NCI-H345 (cell line): ENCODE measurements at places on chromosomes 16 and 17.

GRCh38 chr16:86300746-86301481 lies 209.4 kb upstream of the FOXF1 start:
- DNase-seq = no peak

- no peak for DNase-seq
Observed at GRCh38 chr16:5379954-5380353, 282.4 kb upstream of the EEF2KMT start.

DNA sequence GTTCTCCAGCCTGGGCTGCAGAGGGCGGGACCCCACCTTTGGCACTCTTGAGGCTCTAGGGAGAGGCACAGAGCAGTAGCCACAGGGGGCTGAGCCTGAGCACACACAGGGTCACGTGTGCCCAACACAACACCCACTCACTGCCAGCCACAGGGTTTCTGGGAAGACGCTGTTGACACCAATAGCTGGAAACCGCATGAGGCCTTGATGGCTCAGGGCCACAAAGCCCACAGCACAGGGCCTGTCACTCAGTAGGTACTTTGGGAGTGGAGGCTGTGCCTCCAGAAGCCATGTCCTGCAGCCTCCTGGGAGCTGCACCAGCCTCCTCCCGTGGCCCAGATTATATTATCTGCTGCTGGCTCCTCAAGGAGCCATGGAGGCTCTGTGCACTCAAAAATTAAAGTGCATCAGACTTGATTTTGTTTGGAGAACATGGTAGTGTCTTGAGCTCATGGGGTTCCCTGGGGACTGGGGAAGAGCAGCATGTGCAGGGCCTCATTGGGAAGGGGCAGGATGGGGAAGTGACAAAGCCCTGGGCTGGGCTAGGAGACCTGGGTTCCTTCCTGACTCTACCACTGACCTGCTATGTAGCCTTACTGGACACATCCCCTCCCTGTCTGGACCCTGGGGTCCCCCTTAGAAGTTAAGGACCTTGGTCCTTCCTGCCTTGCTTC lies 12.5 kb upstream of the SREBF1 start:
- DNase-seq = peak; percentile 88

DNA sequence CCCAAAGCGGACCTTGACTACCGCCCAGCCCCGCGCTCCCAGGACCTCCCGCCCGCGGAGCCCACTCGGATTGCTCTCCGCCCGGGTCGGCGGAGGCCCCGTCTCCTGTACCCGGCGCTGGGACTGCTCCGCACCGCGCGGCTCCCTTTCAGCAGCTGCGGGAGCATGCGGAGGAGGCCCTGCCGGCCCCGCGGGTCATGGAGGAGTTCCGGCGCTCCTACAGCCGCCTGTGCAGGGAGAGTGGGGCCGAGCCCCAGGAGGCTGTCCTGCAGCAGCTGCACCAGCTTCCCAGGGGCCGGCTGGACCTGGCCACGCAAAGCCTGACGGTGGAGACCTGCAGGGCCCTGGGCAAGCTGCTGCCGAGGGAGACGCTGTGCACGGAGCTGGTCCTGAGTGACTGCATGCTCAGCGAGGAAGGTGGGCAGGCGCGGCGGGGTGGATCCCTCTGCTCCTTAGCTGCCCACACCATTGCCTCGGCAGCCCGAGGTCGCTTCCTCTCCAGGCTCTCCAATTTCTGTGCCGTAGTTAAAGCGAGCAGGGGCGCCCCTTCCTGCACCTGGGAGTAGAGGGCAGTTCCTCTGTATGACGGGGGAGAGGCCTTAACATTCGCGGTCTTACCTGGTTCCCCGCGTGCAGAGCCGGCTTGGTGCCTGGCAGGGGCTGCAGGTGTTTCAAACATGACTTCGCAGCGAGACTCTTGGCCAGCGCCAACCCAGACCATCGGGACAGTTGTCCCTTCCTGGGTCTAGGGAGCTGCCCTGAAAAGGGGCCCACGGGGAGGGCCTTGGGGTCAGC lies 539 bp downstream of the LRRC45 start:
- peak; percentile 53 for DNase-seq

DNA sequence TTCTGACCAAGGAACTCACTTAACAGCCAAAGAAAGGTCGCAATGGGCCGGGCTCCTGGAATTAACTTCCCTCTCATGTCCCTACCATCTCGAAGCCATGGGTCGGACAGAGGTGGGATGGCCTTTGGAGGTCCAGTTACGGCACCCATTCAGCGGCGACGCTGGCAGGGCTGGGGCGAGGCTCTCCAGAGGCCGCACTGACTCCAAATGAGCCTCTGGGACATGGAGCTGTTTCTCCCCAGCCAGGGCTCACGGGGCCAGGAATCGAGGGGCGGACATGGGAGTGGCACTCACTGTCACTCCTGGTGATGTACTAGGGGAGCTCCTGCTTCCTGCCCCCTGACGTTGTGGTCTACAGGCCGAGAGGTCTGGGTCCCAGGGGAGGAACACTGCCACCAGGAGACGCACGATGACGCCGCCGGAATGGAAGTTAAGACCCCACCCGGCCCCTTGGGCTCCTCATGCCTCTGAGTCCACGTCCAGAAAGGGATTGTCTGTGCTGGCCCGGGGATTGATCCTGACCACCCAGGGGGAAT lies 60.7 kb upstream of the METRNL start:
- DNase-seq = no peak

GRCh38 chr17:64009571-64010402 lies 10.6 kb downstream of the ICAM2 start:
- DNase-seq = no peak

- no peak for DNase-seq
Observed at GRCh38 chr16:27314986-27315332, 1.2 kb downstream of the IL4R start.

DNA sequence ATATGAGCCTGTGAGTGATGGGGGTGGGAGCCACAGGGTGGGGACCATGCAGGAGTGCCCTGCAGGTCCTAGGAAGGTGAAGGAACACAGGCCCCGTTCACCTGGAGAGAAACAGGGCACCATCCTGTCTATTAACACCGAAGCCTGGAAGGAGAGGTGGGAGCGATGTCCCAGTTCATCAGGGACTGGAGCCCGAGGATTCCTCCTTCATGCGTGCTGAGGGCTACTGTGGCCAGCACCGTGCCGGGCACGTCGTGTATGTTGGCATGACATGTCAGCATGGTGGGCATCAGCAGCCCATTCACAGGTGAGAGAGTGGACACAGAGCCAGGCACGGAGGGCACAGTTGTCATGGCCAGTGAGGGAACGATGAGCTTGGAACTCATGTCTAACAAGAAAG lies 1.4 kb downstream of the WFIKKN2 start:
- no peak for DNase-seq

DNA sequence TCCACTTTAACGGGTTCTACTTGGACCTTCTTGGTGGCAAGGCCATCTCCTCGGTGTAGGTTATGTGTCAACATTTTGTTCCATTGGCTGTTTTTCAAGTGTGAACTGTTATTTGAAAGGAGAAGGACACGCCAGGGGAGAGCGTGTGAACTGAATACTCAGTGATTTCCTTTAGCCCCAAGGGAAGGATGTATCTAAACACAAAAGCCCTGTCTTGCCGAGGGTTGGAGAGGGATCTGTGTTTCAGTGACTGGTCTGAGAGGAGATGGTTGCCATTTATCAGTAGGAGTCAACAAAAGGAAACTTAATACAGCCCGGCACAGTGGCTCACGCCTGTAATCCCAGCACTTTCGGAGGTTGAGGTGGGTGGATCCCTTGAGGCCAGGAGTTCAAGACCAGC lies 50.0 kb downstream of the USP10 start:
- no peak for DNase-seq

DNA sequence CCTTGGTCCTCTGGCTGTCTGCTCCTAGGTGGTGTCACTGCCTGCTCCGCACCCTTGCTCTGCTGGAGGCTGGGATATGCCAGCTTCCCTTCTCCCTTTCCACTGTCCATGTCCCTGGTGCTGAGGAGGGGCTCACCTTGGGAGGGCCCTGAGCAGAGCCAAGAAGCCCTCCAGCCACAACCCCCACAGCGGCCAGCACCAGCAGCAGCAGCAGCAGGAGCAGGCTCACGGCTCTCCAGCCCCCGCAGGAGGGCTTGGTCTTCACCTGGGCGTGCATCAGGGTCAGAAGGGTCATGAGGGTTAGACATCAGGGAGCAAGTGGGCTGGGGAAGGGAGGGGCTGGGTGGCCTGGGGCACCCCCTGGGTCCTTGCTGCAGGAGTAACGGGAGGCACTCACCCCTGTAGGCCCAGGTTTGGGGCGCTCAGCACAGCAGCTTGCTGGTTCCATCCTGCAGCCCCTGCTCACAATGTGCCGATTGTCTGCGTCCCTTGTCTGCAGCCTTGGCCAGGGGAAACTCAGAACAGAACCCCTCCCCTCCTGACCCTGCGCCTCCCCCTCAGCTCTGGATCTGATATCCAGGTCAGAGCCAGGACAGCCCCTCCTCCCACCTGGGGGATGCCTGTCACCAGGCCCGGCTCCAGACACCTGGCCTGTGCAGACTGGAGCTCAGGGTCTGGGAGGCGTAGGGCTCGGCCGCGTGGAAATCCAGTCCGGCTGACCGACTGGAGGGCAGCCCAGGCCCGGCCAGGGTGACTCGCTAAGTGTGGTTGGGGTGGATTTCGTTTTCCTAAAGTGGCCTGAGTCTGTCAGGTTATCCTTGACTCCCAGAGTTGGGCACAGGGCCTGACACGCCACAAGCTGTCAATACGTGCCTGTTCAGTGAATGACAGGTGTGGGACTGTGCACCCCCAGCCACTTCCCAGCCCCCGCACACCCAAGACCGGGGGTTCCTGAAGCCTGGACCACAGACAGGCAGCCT lies at the start of gene BRICD5:
Gene BRICD5 (minus strand): TSS at position 478 of the 980 bp plus-strand sequence. CDS start 30 bp downstream, at position 448.
- no peak for DNase-seq

- DNase-seq = peak; percentile 90
Observed at GRCh38 chr16:18969050-18969854, 14.5 kb upstream of the TMC7 start.

GRCh38 chr16:88526906-88527185 lies 43.4 kb upstream of the ZC3H18 start:
- DNase-seq = no peak

GRCh38 chr17:82531431-82531881 lies 11.9 kb downstream of the FOXK2 start:
- DNase-seq = no peak

DNA sequence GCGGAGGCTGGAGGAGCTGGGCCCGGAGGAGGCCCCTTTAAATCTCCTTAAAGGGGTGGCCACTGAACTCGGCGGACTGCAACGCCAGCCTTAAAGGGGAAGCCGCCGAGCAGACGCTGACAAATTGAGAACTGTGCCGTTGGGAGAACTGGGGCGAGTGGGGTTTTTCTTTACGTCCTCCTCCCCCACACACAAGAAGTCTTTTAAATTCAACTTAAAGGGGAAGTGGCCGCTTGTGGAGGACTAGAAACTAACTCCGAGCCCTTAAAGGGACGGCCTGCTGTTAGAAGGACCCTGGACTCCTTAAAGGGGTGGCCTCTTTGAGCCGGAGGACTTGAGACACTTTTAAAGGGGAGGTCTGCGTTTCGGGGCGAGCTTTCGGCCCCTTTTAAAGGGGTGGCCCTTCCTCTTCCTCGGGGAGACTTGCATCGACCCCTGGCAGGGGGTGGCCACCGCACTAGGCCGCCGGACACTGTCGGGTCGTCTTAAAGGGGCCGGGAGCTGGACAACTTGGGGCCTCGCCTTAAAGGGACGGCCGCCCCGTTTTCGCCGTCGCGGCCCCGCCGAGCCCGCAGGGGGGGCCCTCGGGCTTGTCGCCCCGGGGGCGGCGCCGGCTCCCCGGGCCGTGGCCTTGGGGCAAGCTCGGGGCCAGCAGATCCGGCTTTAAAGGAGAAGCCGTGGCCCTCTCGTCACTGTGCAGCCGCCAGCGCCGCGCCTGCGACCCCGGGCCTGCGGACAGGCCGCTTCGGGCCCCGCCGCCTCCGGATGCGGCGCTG lies 688 bp downstream of the FBRS start:
- peak; percentile 96 for DNase-seq

DNA sequence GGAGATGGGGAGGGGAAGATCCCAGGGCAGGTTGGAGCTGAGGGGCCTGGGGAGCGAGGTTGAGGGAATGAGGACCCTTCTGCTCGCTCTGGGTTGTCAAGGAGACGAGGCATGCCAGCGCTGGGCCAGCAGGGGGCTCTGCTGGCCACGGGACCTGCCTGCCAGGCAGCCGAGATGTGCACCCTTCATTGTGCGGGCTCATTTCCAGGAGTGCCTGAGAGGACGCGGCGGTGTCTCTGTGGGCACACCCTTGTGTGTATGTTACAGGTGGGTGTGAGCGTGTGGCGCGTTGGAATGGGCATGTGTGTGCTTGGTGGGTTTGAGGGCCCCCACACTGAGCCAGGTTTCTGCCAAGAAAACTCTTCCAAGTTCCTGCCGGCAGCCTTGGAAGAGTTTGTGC lies 15.9 kb downstream of the ARHGAP23 start:
- peak; percentile 79 for DNase-seq

DNA sequence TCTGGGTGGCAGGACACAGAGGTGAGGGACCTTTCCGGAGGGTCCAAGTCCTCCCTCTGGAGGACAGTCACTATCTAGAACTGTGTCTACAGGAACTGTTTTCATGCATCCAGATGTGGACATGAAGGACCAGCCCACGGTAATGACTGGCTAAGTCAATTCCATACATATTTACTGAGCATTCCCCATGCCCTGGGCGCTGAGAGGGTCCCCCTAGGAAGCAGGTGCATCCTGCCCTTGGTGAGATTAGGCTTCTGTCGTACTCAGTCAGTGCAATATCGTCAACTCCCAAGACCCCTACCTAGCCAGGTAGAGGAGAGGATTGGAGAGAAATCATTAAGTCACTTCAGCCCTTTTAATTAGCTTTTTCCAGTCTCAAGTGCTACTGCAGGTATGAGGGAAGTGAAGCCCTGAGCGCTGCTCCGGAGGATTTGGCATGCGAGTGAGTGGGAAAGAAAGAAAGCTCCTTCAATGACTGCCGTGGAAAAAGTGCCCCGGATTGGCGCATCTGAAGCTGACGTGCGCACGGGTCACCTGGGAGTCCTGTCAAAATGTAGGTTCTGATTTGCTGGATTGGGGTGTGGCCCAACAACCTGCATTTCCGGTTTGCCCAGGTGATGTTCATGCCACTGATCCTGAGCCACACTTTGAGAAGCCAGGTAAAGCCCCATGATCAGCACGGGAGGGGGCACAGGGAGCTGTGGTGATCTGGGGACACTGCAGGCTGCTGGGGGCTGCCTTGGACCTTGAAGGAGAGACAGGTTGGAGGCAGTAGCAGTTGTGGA lies 367.4 kb upstream of the TNRC6C start:
- no peak for DNase-seq

- DNase-seq = no peak
Observed at GRCh38 chr16:35599429-35600160, 2140.2 kb downstream of the TP53TG3F start.

GRCh38 chr17:40615068-40615840 lies 32.4 kb downstream of the SMARCE1 start:
- DNase-seq = peak; percentile 16

DNA sequence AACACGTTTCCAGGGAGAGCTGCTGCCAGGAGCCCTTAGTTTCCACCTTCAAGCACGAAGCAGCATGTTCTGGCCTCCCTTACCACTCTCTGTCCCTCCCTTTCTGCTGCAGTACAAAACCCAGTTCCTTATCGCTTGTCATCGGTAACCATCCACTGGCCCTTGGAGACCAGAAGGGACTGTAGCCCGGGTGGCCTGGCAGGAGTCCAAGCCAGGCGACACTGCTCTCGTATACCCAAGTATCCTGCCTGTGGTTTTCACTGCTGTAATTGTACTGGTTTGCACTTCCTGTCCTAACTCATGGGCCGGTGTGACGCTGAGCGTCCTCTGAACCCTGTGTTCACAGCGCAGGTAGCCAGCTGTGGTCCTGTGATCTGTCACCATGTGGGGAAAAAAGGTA lies 81.1 kb downstream of the MAF start:
- DNase-seq = no peak

- no peak for DNase-seq
Observed at GRCh38 chr16:78732696-78733095, 633.2 kb downstream of the WWOX start.
